Esophagus squamous epithelium (tissue), 5 donors: ENCODE measurements at places on chromosomes 16 and 17.

DNA sequence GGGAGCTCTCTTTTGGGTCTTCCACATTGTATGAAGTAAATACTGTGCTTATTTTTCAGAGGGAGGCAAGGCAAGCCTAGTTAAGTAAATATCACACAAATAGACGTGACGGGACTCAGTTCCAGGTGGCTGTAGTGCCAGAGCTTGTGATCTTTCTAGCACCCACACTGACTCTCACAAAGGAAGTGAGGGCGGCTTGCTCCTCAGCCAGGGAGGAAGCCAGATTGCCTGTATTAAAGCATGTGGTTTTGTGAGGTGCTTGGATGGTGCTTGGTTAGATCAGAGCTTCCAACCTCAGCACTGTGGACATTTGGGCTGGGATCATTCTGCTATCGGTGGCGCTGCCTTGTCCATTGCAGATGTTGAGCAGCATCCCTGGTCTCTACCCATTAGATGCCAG, 80.1 kb downstream of the VAT1L start:
- DNase-seq = no peak

- DNase-seq = no peak
Observed at GRCh38 chr17:27565874-27566670, 64.9 kb upstream of the LGALS9 start.

DNA sequence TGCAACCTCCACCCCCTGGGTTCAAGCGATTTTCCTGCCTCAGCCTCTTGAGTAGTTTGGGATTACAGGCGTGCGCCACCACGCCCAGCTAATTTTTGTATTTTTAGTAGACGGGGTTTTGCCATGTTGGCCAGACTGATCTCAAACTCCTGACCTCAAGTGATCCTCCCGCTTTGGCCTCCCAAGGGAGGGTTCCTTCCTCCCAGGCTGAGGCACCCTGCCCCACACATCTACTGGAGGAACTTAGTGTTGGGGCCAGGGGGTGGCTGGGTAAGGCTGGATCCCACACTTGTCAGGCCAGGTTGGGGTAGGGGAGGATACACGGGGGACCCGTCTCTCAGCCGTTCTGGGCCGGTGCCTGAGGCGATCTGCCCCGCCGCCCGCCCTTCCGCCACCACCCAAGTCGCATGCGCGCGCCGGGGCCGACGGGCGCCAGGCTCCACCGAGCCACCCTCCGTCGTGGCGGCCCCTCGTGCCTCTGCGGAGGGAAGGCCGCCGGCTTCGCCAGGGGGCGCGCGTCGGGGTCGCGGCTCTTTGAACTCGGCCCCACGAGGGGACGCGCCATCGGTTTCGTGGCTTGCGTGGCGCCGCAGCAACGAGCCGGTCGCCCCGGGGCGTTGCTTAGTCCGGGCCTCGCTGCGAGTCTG, 15.9 kb downstream of the GRB7 start:
- DNase-seq = no peak

DNA sequence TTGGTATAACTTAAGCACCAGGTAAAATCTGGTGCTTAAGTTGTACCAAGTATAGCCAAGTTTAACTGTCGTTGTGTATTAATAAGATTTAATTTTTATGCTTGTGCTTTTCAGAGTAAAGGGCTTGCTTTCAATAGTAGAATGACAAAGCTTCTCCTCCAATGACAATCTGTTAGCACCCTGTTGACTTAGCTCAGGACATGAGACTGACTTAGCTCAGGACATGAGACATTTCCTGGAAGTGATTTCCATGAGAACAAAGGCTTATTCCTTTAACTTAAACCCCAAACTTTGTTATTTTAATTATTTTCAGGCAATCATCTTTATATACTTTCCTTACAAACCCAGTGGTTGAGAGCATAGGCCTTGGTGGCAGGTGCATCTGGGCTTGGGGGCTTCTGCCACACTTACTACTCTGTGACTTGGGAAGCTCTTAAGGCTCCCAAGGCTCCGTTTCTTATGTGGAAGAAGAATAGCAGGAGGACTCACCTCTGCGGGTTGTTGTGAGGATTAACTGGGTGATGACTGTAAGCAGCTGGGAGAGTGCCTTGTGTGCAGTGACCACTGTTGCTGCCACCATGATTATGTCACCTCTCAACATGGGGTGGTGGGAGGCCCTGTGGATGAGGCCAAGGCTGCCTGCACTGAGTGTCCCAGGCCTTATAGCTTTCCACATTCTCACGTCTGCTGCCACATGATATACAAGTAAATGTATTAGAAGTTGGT, 59.4 kb upstream of the CMIP start:
- no peak for DNase-seq

- DNase-seq = no peak
Observed at GRCh38 chr17:8740486-8740885, 4.2 kb downstream of the CCDC42 start.

DNA sequence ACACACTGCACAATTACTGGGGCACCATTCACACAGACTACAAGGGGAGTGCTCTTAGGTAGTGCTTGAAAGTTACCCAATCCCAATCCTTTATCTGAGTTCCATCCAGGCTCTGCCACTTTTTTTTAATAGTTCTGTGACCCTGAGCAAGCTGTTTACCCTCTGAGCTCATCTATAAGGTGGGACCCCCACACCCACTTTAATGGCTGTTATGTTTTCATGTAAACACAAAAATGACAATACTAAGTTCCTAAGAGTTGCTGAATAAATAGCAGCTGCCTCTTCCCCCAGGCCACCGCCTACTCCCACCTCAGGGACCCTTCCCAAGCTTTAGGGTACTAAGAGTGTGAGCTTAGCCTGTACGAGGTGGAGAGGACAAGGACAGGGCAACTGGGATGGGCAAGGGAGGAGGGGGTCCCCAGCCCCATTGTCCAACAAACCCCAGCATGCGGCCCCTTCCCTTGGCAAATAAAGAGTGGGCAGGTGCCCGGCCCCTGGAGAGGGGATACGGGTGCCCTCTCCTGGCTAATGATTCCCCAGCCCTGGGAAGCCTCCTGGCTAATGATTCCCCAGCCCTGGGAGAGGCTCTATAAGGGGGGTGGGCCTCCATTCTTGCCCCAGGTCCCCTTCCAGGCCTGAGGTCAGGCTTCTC, 14.6 kb downstream of the SLC13A2 start:
- no peak for DNase-seq

DNA sequence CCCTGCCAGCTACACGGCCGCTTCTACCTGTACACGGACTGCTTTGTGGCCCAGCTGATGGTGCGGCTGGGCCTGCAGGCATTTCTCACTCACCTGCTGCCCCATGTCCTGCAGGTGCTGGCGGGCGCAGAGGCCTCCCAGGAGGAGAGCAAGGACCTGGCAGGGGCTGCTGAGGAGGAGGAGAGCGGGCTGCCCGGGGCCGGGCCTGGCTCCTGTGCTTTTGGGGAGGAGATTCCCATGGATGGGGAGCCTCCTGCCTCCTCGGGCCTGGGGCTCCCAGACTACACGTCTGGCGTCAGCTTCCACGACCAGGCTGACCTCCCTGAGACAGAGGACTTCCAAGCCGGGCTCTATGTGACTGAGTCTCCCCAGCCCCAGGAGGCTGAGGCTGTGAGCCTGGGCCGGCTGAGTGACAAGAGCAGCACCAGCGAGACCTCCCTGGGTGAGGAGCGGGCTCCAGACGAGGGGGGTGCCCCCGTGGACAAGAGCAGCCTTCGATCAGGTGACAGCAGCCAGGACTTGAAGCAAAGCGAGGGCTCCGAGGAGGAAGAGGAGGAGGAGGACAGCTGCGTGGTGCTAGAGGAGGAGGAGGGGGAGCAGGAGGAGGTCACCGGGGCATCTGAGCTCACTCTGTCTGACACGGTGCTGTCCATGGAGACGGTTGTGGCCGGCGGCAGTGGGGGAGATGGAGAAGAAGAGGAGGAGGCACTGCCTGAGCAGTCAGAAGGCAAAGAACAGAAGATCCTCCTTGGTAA, 3.5 kb downstream of the WDR81 start:
- DNase-seq = no peak

DNA sequence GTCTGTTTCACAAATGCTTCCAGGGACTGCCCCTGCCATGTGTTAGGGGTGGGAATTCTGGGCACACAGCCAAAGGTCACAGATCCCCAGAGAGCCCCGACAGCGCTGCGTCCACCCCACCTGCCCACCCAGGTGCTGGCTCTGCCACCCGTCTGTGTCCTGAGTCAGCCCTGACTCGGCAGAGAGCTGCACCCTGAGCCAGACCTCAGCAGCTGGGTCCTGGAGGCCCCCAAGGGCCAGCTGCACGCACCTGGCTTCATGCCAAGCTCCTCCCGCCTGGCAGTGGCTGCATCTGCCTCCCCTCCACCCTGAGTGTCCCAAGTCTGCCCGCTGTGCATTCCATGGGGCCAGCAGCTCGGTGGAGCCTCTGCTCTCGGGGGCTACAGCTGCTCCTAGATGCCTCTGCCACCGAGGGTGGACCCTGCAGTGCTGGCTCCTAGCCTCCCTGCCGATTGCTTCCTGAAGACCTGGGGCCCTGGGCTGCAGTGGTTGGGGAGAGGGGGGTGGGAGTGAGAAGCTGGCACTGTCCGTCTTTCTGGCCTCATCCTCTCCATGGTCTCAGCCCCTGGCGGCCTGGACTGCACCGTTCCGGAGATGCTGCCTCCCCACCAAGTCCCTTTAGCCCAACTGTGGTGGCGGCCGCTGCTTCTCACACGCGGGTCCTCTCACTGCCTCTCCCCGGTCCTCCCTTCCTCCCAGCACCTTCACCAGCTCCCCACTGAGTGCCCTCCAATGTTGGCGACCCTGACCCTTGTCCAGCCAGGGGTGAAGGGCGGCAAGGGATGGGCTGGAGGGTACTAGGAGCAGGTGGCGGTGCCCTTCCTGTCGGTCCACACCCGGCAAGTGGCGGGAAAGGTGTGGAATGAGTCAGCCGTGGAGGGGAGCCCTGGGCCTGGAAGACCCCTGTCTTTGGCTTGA, 3.0 kb downstream of the SECTM1 start:
- no peak for DNase-seq

- no peak for DNase-seq
Observed at GRCh38 chr16:29126057-29126494, 141.2 kb downstream of the LAT start.

- no peak for DNase-seq
Observed at GRCh38 chr16:87616556-87616955, 14.2 kb downstream of the JPH3 start.

- DNase-seq = no peak
Observed at GRCh38 chr17:15999974-16000827, 577 bp downstream of the TTC19 start.

GRCh38 chr17:79417476-79417988, 193.3 kb downstream of the RBFOX3 start:
- DNase-seq = no peak

GRCh38 chr17:81939881-81940385, 2.8 kb upstream of the PYCR1 start:
- DNase-seq = no peak

- no peak for DNase-seq
Observed at GRCh38 chr17:82056729-82057621, 5.3 kb downstream of the GPS1 start.

DNA sequence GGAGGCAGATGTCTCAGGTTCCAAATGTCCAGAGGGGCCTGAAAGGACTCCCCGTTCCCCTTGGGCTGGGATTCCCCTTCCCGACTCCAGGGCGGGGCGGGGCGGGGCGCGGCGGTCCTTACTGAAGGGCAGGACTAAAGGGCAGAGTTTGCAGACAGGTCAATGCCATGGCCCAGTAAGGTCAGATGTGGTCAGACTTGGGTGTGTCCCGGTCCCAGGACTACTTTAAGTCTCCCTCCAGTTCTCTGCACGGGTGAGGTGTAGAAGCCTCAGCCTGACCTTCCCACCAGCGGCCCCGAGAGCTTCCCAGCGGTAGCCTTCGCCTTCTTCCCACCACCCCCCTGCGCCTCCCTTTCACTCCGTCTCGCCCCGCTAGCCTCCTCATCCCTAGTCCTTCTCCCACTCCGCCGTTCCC, 532 bp downstream of the KDM6B start:
- no peak for DNase-seq

DNA sequence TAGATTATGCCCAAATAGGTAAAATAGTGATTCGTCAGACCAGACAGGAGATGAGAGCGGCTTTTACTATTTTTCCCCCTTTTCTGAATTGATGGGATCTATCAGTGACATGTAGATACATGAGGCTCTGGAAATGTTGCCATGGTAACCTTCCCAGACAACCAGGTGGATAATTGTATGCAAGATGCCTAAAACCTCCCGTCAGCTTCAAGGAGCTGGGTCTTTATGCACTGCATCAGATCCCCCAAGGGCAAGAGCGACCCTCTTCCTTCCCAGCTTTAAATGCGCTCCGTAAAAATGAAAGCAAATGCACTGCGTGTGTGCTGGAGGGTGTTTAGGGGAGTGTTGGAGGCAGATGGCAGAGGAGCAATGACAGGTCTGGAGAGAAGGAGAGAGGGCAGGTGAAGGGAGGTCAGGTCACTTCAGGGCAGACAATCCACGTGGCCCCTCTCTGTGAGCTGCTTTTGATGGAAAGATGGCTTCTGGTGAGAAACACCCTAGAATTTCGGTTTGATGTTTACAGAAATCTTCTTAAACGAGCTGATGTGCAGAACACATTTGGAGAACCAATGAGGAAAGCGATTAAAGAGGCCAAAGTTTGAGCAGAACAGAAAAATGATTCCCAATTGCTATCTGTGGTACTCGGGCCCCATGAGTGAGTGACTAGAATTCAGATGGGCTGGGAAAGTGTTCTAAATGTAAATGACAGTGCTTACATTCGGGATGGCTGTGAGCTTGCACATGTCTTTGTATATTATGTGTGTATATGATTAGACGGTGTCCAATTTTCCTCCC, 461.7 kb upstream of the HSBP1 start:
- DNase-seq = no peak

DNA sequence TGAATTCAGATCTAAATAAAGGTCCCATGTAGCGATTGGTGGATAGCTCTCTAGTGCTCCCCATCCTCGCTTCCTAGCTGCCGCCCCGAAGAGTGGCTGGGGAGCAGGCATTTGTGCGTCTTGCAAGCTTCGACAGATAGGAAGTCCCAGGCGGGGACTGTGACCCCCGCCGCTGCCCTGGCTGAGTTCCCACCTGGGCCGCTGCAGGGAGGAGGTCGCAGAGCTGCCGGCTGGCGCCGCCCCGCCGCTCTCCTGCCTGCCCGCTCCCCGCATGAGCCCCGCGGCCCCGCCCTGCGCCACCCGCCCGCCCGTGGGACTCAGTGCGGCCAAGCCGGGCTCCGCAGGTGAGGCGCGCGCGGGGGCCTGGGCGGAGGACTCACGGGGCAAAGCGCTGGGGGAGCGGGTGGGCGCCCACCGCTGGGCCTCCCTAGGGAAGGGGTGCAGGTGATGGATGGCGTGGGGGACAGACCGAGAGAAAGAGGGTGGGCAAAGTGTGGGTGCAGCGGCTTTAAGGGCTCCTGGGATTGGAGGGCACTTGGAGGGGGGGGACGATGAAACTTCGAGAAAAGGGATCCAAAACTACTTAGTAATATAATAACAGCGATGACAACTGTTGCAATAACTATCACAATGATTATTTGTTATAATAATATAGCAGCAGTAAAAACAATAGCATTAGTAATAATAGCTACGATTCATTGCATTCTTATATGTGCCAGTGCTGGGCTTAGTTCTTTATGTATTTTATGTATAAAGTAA, at the start of gene OTOA:
OTOA (plus strand) TSS at position 80 of the 759 bp plus-strand sequence. CDS start 14,547 bp downstream, outside the sequence.
- DNase-seq = no peak

- no peak for DNase-seq
Observed at GRCh38 chr17:2048805-2049204, 6.1 kb upstream of the HIC1 start.

GRCh38 chr17:41539979-41540701, 12.0 kb upstream of the KRT19 start:
- DNase-seq = no peak
